ENCODE measurements at places on chromosomes 2 and 18.

- H3K27ac ChIP-seq: no peak overlapping the region
- no peak for DNase-seq
- no peaks in the 10 kb centered on the region for H3K36me3 ChIP-seq
- no peaks in the 10 kb centered on the region for H3K27me3 ChIP-seq
Measured at GRCh38 chr18:28468901-28469300, 292.0 kb upstream of the CDH2 start.

DNA sequence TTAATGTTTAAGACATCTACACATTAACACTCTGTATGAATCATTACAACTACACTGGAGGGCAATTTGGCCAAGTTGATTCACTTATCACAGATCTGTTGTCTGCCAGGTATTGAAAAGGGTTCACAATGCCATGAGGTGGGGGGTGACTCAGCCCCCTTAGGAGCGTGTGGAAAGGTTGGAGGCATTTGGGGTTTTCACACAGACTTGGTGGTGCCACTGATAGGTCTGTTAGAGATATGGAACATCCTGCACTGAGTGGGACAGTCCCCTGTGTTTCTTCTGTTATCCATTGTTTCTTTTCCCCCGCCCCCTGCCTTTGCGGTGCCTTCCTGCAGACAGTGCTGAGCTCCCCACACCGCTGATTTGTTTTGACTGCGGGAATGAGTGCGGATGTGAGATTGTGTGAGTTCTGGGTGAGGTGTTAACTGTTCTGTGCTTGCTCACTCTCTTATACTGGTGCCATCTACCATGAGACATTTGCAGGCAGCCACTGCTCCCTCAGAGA is 9.3 kb upstream of the TSN start:
- no peaks in the 10 kb centered on the region for H3K27me3 ChIP-seq
- H3K4me1 ChIP-seq: no peaks in the 10 kb centered on the region
- DNase-seq: no peak
- H3K36me3 ChIP-seq: no peaks in the 10 kb centered on the region
- H3K27ac ChIP-seq: no peak overlapping the region
- H3K4me3 ChIP-seq: no peak overlapping the region

- DNase-seq: peak; percentile 10
- no peak within 1 kb of the TSS for H3K4me3 ChIP-seq
- no peaks in the 10 kb centered on the region for H3K4me1 ChIP-seq
- no peaks in the 10 kb centered on the region for H3K27me3 ChIP-seq
Measured at GRCh38 chr2:95274291-95275150, at the start of gene PROM2. Gene PROM2, plus strand, starts transcription at chr2:95274449. Its CDS starts 137 bp downstream, at chr2:95274586.

GRCh38 chr18:24228667-24229041 is 89.8 kb downstream of the CABYR start:
- H3K36me3 ChIP-seq: no peaks in the 10 kb centered on the region
- H3K27ac ChIP-seq: no peak overlapping the region

GRCh38 chr2:12980817-12981216 is 264.1 kb downstream of the TRIB2 start:
- H3K27me3 ChIP-seq: no peaks in the 10 kb centered on the region
- no peak overlapping the region for H3K27ac ChIP-seq
- H3K4me3 ChIP-seq: no peak overlapping the region
- DNase-seq: no peak
- no peaks in the 10 kb centered on the region for H3K4me1 ChIP-seq
- H3K36me3 ChIP-seq: no peaks in the 10 kb centered on the region

DNA sequence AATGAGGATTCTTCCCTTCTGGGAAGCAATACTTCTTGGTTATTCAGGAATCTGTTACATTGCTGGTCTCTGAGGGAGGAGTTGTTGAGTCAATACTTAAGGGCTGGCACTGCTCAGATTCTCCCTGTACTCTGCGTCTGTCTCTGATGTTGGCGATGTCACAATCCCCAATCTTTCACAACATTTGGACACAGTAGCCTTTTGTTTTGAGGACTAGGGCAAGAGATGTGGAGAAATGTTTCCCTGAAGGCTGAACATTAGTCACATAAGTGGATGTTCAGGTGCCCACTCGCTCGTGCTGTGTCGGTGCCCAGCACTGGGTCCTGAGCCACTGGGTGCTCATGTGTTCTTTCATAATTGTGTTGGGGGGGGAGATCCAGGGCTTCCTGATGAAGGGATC is 55.0 kb downstream of the MAPK4 start:
- no peaks in the 10 kb centered on the region for H3K36me3 ChIP-seq
- no peaks in the 10 kb centered on the region for H3K4me1 ChIP-seq
- no peak overlapping the region for H3K4me3 ChIP-seq
- H3K27me3 ChIP-seq: no peaks in the 10 kb centered on the region

DNA sequence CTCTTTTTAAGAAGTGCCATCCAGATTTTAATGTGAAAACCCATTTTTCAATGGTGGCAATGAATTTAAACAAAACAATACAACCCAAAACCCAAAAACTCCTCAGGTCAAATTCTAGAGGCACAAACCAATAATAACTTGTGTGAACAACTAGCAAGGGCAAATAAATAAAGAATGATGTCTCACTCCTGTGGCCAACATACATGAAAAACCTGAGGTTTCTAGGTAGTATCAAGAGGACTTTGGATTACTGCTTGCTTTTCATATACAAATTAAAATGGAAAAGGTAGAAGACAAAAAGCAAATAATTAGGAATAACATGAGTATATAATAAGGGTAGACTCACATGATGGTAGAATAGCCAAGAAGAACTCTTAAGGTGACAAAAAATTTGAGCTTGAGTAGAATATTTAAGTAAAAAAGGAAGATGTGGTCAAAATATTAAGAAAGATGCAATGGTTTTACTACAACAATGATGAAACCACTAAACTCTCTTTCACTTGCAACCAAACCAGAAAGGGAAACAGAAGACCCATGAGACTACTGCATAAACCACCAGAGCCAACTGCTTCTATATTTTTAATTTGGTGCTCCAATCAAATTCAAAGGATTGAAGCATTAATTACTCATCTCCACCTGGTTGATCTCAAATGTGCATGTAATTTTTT is 53.5 kb downstream of the DARS1 start:
- H3K4me3 ChIP-seq: no peak overlapping the region
- peaks cover 11% of the 10 kb centered on the region for H3K36me3 ChIP-seq
- no peaks in the 10 kb centered on the region for H3K27me3 ChIP-seq
- DNase-seq: no peak

All from right lobe of liver (tissue), 6 donors.